Activated CD8-positive, alpha-beta T cell treated with anti-CD3 and anti-CD28 coated beads, Interleukin-2, amount 10 ng/mL, durations not matched to agents 7 days and 5 days (primary cell): ENCODE measurements at places on chromosomes 5 and 9. TPM values are rescaled to one million over a fixed set of nuclear protein-coding genes. Genes with fewer than 3 reads are reported as not detected.

FOXD4L6 gene
- not detected for total RNA-seq

SLC6A7 gene
- total RNA-seq = not detected

MRPS2 gene
- 32.9 TPM for total RNA-seq

LCN9 gene
- not detected for total RNA-seq

PRELID2 gene
- 1.5 TPM for total RNA-seq

PLPP7 gene
- not detected for total RNA-seq

CCDC171 gene
- 1.9 TPM for total RNA-seq

LECT2 gene
- not detected for total RNA-seq

BTNL3 gene
- not detected for total RNA-seq

DNA sequence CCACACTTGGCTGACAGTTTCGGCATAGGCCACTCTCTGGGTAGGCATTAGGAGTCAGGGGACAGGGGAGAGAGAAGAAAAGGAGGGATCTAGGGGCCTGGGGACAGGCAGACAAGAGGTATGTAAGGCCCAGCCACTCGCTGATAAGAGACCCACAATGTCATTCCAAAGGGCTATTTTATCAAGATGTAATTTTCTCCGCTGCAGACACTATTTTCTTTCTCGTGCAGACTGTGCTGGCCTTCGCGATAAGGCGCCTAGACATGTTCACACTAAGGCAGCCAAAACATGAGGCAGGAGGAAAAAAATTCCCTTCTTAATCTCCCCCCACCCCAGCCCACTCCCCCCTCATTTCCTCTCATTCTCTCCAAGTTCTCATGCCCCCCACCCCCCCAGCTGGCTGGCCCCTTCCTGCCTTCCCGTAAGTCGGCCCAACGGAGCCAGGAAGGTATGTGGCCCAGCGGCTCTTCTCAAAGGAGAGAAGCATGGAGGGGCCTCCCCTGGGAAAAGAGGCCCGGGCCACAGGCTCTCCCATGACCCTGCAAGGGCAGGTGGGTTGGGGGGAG lies 44.9 kb upstream of the SYNPO start:
- no peak for DNase-seq

DNA sequence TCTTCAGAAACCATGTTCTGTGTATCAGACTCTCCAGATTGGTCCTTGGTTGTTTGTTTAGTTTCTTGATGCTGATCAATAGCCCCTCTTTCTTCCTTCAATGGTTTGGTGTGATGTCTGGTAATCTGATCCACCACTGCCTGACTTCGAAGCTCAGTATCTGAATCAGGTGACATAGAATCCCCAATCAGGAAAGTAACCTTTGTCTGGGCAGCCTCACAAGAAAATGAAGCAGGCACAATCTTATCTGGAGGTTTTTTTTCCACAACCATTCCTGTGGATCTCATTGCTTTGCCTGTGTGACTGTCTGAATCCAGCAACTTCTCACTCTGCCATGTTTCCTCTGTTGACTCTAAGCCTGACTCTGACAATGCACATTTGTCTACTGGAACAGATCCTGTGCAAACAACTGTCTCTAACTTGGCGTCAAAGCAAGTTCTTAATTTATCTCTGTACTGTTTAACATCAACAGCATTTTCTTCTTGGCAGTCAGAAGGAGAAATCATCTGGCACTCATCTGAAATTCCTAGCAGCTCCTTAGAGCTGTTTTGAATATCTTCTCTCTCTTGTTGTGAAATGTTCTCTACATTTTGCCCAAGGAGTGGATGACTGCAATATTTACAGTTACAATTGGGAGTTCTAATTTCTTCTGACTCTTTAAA lies 37.1 kb upstream of the RAPGEF6 start:
- DNase-seq = no peak

- DNase-seq = no peak
Observed at GRCh38 chr5:85096421-85096820, 711.7 kb upstream of the EDIL3 start.

- DNase-seq = no peak
Observed at GRCh38 chr5:58794875-58795274, 212.0 kb downstream of the RAB3C start.

- no peak for DNase-seq
Observed at GRCh38 chr5:179288101-179288808, 57.0 kb downstream of the ADAMTS2 start.

DNA sequence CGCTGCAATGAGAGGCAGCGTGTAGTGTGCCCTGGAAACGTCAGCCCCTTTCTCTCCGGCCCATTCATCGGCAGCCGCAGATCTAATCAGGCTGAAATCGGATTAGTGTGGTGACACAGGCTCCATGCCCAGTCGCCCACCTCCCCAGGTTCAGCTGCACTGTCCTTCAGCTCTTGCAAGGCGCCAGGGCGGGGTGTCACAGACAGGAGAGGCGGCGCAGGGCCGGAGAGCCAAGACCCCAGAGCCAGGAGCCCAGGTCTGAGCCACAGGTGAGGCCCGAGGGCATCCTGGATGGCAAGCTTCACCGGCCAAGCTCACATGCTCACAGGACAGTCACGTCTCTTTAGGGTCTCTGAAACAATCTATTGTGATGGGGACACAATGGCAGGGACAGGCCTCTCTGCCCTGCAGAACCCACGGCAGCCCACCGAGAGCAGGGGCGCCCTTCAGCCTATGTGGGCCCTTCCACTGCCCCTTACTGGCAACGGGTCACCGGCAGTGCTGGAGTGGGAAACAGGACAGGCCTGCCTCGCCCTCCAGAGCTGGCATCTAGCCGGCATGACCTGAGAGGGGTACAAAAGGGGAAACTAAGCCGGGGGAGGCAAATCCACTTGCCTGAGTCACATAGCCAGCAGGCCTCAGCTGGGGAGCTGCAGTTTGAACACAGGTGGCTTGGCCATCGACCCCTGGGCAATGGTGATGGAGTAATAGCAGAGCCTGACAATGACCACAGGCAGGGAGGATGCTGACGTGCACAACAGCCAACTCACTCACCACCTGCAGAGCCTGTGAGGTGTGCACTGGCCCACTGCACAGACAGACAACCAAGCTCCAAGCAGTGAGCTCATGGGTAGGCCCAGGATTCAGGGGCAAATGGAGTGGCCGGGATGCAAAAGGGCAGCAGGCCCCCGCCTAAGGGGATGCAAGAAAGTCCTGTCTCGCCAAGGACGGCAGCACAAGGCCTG lies 48.1 kb downstream of the VAV2 start:
- no peak for DNase-seq

DNA sequence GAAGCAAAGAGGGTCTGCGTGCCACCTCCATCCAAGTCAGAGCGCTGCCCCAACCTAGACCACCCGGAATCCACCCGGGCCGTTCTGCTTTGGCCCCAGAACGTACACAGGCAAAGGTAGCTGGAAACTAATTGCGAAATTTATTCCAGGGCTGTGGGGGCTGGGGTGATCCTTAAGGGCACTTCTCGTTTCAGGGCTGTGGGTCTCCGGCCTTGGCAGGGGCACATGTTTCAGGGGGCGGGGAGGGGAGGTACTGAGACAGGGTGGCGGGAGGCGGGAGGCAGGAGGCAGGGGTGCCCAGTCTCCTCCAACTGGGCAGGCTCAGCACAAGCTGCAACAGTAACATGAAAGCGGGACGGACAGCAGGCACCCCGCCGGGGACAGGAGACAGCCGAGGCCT lies 26.1 kb downstream of the NR5A1 start:
- no peak for DNase-seq

GRCh38 chr9:110064803-110065202 lies 143.2 kb downstream of the C9orf152 start:
- no peak for DNase-seq

GRCh38 chr5:132464156-132464939 lies 26.2 kb downstream of the IRF1 start:
- DNase-seq = peak; percentile 58

DNA sequence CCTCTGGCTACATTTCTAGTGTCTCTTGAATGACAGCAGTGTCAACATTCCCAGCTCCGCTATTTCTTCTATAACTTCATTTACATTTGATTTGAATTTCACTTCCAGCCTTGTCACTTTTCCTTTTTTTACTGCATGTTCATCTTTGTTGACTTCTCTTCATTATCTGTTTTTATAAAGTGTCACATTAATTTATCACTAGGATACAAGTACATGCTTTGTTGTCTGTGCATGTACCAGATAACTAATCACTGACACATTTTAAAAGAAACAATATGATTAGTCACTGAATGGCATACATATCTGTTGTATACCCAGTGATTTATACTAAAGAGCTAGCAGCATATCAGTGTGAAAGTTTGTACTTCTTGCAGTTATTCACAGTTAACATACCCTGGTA lies 29.1 kb downstream of the ARSK start:
- no peak for DNase-seq

DNA sequence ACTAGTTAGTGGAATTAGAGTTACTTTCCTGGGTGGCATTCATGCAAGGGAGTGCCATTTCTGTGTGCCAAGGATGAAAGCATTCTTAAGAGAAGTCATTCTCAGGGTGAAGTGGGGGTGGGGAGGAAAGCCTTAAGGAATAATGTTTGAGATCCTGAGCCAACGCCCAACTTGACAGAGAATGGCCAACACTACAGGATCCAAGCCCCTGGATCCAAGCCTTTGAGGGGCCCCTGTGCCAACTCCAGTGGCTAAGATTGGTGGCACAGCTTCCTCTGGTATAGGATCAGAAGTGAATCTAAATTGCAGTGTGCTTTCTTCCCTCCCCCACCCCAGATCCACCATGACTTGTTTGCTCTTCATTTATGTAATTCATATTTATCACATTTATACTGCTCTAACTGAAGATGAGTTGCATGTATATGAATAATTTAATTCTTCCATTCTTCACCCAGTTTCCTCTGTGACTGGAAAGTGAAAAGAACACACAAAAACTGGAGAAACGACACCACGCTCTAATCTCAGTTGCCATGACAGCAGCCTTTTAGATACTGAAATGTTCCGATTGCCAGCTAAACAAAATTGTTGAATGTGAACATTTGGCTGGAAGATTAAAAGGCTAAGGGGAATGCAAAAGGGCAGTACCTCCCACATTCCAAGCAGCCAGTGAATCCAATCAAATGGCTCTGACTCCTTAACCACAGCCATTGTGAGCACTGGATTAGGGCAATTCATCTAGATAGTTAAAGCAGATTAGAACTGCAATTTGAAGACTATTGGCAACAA lies 4.5 kb downstream of the ZNF608 start:
- no peak for DNase-seq

DNA sequence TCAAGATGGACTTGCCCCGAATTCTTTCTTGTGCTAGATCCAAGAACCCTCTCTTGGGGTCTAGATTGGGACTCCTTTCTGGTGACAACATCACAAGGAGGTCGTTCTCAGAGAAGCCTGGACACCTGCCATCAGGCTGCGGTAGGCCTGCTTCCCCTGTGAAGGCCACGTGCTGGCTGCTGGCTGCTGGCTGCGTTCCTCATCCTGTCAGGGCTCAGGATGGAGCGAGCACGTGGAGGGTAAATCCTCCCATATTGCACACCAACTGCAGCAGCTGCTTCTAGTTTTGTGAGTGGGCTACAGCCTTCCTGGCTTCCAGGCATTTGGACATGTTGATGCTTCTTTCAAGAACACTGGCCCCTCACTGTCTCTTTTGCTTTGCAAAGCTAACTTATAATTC lies 95.6 kb downstream of the HSPA4 start:
- DNase-seq = no peak

GRCh38 chr9:33125461-33125860 lies 41.7 kb downstream of the B4GALT1 start:
- DNase-seq = no peak

GRCh38 chr5:32339198-32339597 lies 26.5 kb upstream of the MTMR12 start:
- no peak for DNase-seq

- DNase-seq = no peak
Observed at GRCh38 chr9:68950188-68950587, 63.7 kb downstream of the PRKACG start.

DNA sequence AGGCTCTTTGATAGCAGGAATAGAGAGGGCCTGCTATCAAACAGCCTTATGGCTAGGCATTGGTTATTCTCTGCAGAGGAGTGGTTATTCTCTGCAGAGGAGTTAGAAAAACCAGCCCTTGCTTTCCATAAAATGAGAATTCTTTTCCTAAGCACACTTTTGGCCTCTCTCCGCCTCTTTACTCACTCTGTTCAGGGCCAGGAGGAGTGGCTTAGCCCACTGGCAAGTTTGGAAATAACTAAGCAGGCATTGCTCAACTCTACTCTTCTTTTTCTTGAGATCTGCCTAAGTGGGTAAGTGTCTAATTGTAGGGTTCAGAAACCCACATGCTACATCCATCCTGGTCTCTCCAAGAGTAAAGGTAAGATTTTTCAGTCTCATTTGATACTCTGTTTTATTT lies 341.7 kb downstream of the KIAA0825 start:
- no peak for DNase-seq

GRCh38 chr5:83518319-83519061 lies 46.9 kb downstream of the VCAN start:
- DNase-seq = no peak

GRCh38 chr5:107184871-107185270 lies 485.9 kb downstream of the EFNA5 start:
- no peak for DNase-seq

GRCh38 chr5:181235689-181236366 lies 7.9 kb downstream of the RACK1 start:
- no peak for DNase-seq
